ENCODE measurements at places on chromosomes 11 and 22.

DNA sequence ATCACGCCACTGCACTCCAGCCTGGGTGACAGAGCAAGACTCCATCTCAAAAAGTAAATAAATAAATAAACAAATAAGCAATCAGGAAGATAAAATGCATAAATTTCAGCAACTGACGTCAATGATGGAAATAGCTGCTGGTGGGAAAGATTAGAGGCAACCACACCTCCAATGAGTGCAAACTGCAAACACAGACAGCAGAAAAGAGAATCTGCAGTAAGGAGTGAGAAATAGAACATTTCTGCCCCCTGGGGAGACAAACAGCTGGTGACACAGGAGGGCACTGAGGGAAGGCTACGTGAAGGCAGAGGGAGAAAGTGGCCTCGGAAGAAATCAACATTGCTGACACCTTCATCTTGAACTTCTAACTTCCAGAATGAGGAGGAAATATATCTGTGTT, 6.5 kb downstream of the PI4KA start:
- no peak for DNase-seq

DNA sequence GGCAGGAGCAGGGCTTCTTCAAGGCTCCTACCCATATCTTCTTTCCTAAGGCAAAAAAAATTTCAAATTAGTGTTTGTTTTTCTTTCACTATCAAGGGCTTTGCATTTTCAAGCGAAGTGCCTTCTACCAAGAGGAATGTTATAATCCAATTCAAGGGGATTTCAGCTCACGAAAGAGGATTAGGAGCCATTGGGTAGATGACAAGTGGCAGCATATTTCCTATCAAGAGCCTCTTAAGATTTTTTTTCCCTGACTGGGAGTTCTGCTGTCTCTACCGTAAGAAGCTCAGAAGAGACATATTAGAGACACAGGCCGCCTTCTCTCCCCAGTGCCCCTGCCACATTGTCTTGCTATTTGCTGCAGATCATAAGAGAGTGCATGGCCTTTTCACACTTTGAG, 55.9 kb upstream of the BMAL1 start:
- no peak for DNase-seq

- no peak for DNase-seq
Observed at GRCh38 chr11:36500315-36500721, 9.8 kb downstream of the TRAF6 start.

GRCh38 chr11:3224401-3225057, 5.9 kb upstream of the MRGPRG start:
- DNase-seq = no peak

DNA sequence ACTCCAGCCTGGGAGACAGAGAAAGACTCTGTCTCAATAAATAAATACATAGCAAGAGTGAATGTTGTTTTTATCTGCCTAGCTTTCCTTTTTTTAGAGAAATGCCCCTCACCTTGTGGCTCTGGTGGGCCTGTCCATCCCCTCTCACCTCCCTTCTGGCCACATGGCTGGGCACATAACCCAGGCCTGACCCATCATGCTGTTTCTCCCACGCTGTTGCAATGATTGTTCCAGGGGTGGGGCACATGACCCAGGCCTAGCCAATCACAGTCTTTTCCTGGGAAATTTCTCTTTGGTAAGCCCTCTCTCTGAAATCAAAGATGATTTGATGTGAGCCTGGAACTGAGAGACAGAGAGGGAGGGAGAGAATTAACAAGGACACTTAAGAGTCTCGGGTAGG, 5.5 kb upstream of the CYTH4 start:
- DNase-seq = no peak

DNA sequence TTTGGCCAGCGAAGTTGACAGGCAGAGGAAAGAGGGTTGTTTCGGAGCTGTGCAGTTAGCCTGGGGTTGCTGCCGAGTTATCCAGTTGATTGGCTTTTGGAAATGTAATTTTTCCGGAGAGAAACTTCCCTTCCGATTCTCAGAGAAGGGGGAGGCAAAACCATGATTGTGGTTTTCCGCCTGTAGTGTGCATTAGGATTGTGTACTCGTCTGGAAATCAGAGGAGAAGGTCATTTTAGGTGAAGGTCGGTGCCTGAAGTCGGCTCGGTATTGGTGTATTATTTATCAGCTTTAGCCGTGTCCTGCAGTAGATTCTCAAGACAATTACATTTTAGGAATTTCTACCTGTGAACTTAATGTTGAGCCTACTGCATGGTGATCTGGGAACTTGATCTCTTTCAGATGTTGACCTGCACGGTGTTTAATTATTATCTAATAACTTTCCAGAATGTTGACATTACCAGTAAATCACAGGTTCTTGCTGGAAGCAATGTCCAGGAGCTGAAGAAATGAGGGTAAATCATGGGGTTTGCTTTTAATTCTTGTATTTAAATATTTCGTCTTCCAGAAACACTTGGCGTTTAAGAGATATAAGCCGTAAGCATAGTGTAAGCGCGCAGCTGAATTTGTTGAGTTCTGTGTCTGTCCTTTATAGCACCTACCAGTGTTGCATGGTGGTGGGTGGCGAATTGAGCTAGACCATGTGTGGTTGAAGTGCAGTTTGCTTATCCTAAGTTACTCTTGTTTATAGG, 1.3 kb downstream of the ARHGEF12 start:
- DNase-seq = no peak

DNA sequence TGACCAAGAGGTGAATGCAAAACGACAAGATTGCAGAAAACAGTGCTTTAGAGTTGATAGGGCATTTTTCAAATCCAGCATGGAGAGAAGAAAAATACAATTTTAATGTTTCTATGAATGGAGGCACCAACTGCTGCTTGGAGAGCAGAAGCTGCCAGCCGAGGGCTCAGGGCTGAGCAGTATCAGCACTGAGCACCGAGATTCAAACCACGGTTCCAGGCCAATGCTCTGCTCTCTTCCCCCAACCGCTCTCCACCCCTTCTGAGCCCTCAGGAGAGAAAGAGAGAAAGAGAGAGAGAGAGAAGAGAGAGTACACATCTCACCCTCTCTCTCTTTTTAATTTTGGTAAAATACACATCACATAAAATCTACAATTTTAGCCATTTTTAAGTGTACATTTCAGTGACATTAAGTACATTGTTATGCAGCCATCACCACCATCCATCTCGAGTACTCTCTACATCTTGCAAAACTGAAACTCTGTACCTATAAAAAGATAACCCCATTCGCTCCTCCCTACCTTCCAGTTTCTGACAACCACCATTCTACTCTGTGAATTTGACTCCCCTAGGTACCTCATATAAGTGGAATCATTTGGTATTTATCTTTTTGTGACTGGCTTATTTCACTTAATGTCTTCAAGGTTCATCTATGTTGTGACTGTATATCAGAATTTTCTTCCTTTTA, 333.3 kb downstream of the MIAT start:
- DNase-seq = no peak
